CD8-positive, alpha-beta memory T cell (primary cell): ENCODE measurements at places on chromosomes 1 and 21. TPM values are rescaled to one million over a fixed set of nuclear protein-coding genes. Genes with fewer than 3 reads are reported as not detected.
A peak's percentile ranks its signal among the peaks of the same experiment; 100 is the strongest.

Gene NCSTN
- total RNA-seq: 58.7 TPM

Gene HCRTR1
- total RNA-seq: not detected

Gene ZNF648
- total RNA-seq: not detected

Gene CD1B
- not detected for total RNA-seq

Gene INKA2
- total RNA-seq: 3.8 TPM

Gene OR10T2
- total RNA-seq: not detected

- no peaks in the 10 kb centered on the region for H3K4me1 ChIP-seq
- no peaks in the 10 kb centered on the region for H3K36me3 ChIP-seq
- no peak for DNase-seq
- H3K27me3 ChIP-seq: peaks cover 5% of the 10 kb centered on the region
Measured at GRCh38 chr1:84286071-84286470, 15.4 kb upstream of the SAMD13 start.

GRCh38 chr21:15275615-15276235 lies 210.9 kb upstream of the NRIP1 start:
- no peak for DNase-seq
- H3K27me3 ChIP-seq: no peaks in the 10 kb centered on the region
- H3K4me1 ChIP-seq: no peaks in the 10 kb centered on the region
- H3K27ac ChIP-seq: no peak overlapping the region

GRCh38 chr21:45410151-45410864 lies 5.3 kb downstream of the COL18A1 start:
- peaks cover 14% of the 10 kb centered on the region for H3K27me3 ChIP-seq
- no peaks in the 10 kb centered on the region for H3K4me1 ChIP-seq
- DNase-seq: no peak
- peak overlapping the region; percentile 70 for H3K27ac ChIP-seq
- no peaks in the 10 kb centered on the region for H3K36me3 ChIP-seq

DNA sequence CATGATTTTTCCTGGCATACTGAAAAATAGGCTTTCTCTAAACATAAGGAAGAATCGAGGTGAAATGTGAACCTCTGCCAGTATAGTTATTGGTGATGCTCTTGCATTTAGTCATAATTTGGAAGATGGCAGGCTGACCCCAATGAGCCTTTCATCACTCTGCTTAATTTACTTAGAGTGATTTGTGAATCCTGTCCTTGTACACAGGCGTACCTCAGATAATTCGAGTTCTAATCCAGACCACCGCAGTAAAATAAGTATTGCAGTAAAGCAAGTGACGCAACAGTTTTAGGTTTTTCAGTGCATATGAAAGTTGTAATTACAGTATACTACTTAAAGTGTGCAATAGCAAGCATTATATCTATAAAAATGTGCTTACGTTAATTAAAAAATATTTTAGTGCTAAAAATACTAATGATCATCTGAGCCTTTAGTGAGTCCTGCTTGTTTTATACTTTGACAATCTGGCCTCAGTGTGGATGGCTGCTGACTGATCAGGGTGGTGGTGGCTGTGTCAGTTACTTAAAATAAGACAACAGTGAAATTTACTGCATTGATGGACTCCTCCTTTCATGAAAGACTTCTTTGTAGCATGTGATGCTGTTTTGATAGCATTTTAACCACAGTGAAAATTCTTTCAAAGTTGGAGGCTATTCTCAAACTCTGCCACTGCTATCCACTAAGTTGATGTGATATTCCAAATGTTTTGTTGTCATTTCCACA lies 1.7 kb downstream of the PKNOX1 start:
- no peaks in the 10 kb centered on the region for H3K36me3 ChIP-seq
- H3K27me3 ChIP-seq: no peaks in the 10 kb centered on the region
- DNase-seq: no peak
- peak overlapping the region; percentile 64 for H3K4me3 ChIP-seq
- peaks cover 18% of the 10 kb centered on the region for H3K4me1 ChIP-seq

DNA sequence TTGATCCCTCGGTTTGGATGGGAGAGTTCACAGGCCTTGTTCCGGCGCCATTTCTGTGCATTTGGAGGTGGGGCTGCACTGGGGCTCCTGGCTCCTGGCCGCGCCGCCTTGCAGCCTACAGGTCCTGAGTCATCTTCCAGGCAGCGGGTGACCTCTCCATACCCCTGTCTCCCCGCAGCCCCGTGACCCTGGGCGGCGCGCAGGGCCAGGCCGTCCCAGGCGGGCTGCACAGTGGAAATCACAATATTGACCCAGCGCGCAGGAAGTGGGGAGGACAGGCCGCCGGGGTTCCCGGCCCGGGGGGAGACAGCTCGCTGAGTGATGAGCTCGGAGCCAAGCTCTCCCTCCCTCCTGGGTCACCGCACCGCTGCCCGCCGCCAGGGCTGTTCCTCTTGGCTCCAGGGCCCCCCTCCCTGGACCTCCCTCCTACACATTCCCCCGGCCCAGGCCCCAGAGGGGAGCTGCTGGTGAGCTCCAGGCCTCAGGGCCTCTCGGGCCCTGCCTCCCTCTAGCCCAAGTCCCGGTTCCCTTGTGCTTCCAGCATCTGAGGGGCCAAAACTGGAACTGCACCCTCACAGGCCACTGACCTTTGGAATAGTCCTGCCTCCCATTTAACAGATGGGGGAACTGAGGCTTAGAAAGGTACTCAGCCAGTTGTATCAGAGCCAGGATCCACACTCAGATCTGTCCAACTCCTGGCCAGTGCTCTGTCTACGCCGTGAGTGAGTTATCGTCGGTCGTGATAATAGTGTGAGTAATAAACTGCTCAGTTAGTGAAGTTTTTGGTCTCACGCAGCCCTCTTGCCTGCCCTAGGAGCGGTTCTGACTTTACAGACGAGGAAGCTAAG lies 142.9 kb upstream of the WNT4 start:
- no peaks in the 10 kb centered on the region for H3K4me1 ChIP-seq
- no peak overlapping the region for H3K4me3 ChIP-seq
- H3K27me3 ChIP-seq: no peaks in the 10 kb centered on the region
- no peak for DNase-seq

DNA sequence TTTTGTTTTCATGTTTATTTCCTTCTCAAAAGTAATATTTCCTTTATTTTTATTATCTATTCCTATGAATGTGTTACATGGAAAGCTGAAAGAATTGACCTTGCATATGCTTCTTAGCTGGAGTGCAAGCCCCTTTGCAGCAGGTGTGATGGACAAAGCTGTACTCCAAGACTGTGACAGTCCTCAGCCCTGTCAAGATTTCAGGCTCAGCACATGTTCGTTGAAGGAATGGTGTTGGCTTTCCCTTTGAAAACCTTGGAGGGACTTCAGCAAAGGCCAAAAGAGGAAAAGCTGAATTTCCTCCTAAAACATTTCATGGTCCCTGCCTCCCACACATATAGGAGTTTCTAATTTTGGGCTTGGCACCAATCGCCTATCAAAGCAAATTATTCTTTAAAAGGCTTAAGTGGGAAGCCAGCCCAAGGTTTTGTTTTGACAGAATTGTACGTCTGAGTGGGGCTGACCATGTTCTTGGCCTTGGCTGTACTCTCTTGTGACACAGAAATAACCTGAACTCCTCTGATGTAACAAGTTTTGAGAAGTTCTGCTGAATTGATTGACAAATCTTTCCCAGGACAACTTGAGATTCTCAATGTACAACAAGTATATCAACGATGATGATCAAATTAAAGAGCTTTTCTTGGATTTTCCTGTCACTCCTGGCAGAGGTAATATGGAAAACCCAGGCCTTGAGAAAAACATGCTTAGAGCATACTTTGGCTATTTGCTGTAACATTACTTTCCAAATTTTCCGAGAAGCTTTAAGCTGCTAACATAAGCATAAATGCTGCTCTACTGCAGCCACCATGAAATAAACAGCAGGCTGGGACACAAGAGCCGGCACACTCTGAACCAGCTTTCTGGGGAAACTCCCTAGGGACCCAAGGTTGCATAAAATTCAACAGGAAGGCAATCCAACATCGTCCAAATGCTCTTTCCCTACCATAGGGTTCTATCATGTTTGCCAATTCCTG lies 135.7 kb upstream of the ZNF648 start:
- no peaks in the 10 kb centered on the region for H3K27me3 ChIP-seq
- H3K4me3 ChIP-seq: no peak overlapping the region
- no peak overlapping the region for H3K27ac ChIP-seq
- no peaks in the 10 kb centered on the region for H3K36me3 ChIP-seq
- DNase-seq: no peak
- no peaks in the 10 kb centered on the region for H3K4me1 ChIP-seq

- no peaks in the 10 kb centered on the region for H3K36me3 ChIP-seq
- no peaks in the 10 kb centered on the region for H3K27me3 ChIP-seq
- no peak for DNase-seq
- H3K27ac ChIP-seq: no peak overlapping the region
- peaks cover 30% of the 10 kb centered on the region for H3K4me1 ChIP-seq
Measured at GRCh38 chr21:35525443-35525842, 476.3 kb upstream of the RUNX1 start.

GRCh38 chr1:219324629-219325367 lies 151.1 kb downstream of the LYPLAL1 start:
- DNase-seq: no peak
- no peaks in the 10 kb centered on the region for H3K27me3 ChIP-seq
- no peak overlapping the region for H3K4me3 ChIP-seq
